Inflammatory macrophage treated with lipopolysaccharide for 1 hour (primary cell): ENCODE measurements at places on chromosomes 16 and 17.

- DNase-seq = no peak
Observed at GRCh38 chr17:2794111-2794803, 2.0 kb upstream of the RAP1GAP2 start.

GRCh38 chr17:17853811-17854447 is 17.1 kb upstream of the SREBF1 start:
- DNase-seq = no peak

DNA sequence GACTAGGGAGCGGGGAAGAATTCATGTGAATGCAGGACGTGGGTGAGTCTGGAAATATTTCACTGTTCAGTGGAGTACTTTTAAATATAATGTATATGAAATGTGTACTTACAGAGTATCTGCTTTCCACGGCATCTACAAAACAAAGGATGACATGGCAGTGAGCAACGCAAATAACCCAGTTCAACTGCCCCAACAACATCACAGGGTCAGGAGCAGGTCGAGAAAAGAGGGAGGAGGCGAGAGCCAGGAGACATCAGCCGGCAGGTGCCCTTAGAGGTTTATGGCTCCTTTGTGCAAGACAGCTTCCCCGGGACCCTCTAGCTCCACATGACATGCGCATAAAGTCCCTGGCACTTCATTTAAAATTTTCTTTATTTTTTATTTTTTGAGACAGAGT is 61.1 kb downstream of the PECAM1 start:
- no peak for DNase-seq

DNA sequence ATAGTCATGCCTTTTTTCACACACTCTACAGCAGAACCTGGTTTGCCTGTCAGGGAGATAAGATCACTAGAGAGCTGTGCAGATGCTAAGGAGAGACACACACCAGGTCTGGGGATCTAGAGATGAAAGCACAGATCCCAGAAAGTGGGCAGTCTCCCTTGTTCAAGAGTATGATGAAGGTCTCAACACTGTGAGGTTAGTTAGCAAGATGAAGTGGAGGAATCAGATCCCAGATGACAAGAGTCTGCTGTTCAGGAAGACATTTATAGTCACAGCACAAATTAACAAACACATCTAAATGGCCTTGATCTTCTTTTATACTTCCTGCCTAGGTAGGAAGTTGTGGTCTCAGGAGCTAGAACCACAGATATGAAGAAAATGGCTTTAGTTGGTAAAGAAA is 23.4 kb upstream of the SKAP1 start:
- DNase-seq = no peak

- DNase-seq = no peak
Observed at GRCh38 chr16:30120340-30121105, 2.5 kb downstream of the MAPK3 start.

GRCh38 chr17:31394544-31394943 is 3.1 kb downstream of the RAB11FIP4 start:
- peak; percentile 16 for DNase-seq

DNA sequence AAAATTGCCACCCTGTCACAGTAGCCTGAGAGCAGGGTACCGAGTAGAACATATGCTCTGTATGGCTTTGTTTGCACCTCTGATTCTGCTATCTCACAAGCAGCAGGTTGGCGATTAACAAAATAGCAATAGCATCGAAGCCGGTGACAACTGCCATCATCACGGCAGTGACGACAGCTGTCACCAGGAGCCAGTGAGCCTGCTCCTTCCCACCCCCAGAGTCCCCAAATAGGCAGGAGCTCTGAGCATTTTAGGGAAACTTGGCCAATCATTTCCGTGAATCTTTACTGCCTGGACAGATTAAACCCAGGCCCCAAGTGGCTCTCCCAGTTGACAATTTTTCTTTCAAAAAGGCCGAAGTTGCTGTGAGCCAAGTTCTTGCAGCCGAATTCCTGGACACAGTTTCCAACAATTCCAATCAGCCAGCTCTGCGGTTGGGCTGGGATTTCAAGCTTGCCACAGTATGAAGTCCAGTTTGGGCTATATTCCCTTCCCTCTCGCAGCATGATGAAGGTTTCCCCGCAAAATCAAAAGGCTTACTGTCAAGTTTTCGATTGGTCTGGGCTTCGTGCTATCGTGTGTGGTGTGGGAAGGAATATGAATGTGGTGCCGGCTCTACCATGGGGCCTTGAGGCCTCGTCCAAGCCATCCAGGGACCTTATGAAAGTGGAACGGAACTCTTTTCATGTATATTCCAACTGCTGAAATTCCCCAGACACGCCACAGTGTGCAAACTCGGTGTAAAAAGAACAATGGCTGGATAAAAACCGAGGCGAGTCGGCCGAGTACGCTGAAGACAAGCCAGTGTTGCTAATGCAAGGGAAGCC is 186.6 kb downstream of the C16orf78 start:
- no peak for DNase-seq

DNA sequence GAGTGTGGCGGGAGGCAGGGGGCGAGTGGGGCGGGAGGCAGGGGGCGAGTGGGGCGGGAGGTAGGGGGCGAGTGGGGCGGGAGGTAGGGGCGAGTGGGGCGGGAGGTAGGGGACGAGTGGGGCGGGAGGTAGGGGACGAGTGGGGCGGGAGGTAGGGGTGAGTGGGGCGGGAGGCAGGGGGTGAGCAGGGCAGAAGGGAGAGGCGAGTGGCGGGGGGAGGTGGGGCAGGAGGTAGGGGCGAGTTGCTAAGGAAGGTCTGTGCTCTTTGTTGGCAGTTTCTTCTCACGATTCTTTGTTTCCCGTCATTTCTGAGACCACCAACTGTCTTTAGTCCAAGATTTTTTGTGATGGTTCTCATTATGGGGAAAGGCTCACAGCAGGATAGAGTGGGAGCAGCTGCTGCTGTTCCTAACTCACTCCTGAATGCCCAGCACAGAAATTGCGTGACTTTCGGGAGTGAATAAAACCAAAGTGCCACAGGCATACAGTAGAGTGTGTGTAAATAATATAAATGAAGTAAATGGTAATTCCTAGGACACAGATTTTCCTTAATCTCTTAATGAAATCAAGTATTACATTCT is 44.7 kb downstream of the COG7 start:
- no peak for DNase-seq

GRCh38 chr16:70430667-70431536 is 8.0 kb downstream of the ST3GAL2 start:
- DNase-seq = peak; percentile 98

DNA sequence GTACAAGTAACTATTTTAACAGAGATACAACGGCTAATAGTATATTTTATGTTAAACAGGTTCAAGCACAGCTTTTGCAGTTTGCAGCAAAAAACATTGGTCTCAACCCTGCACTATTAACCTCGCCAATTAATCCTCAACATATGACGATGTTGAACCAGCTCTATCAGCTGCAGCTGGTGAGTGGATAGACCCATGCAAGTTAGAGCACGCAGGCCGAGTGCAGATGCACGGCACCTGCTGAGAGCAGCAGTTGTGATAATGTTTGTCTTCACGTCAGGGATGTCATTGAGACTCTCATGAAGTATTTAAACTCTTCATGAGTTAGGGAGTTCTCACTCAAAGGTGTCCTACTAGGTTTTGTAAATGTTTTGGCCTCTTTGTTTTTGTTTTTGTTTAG is 45.6 kb downstream of the TMC6 start:
- no peak for DNase-seq

DNA sequence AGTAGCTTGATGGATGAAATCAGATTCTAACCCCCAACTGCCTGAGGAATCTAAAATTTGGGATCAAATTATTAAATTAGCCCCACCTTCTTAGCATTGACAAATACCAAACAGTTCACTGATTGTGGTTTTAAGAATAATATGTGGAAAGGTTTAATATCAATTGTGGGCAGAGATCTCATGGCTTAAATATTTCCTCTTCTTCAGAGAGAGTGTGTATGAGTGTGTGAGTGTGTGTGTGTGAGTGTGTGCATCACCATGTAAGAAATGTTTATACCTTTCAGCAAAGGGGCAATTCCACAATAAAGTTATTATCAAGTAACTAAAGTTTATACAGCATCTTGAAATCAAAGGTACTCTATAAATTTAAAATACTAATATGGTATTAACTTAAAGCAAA is 3.2 kb downstream of the SMURF2 start:
- DNase-seq = no peak

DNA sequence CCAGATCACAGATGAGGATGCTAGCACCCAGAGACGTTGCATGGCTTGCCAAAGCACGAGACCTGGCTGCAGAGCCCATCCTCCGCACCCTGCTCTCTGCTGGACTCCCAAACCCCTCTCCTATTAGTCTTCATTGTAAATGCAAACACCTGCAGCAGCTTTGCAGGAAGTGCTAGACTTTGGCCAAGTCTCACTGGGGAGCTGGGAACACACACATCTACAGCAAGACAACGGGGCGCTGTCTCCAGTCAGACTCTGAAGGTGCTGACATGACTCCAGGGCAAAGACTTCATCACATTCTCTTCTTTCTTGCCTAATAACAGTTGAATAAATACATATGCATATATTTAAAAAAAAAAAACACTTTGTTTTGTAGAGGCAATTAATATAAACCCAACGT is 43.8 kb downstream of the CYTH1 start:
- DNase-seq = no peak

DNA sequence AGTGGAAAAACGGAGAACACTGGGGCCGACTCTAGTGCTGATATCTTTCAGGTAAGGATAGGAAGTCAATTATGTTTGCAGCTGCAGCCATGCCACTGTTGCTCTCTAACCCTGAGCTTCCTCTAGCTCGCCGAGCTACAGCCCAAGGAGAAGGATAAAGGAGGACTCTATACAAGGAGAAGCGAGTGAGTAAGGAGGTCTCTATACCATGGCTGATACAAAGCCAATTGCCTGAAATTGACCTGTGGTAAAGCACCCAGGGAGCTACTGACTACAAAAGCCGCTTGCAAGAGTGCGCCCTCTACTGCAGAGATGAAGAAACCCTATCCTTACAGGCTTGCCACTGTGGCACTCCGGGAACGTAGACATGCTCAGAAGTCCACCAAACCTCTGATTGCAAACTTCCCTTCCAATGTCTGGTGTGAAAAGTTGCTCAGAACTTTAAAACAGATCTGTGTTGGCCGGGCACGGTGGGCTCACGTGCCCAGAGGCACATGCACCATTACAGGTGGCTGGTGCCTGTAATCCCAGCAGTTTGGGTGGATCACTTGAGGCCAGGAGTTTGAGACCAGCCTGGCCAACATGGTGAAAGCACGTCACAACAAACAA is 10.8 kb upstream of the SLC46A1 start:
- DNase-seq = peak; percentile 74

DNA sequence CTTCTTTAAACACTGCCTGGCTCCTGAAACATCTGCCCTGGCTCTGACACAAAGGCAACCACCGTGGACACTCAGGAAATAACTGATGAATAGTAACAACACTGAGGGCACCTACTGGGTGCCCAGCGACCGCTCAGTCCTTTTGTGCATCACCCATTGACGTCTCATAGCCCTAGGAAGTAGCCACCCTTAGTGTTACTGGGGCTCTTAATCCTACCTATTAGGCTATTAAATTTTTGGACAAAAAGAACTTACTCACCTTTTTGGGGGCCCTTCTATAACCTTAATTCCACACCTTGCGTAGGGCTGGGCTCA is 11.7 kb downstream of the PPL start:
- DNase-seq = no peak

DNA sequence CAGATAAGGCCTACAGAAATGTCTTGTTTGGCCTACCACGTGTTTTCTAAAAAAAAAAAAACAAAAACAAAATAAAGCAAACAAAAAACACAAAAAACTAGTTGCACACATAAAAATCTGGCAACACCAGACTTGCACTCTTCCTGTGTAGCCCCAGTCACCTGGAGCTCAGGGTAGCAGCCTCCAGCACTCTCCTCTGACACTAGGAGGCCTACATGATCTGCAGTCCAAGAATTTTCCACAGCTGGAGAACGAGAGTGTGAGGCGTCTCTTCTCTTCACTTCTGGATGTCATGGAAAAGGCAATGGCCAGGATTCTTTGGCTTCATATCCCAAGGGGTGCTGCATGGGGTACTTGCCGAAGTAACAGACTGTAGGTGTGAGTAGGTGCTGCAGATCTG is 310.2 kb upstream of the SALL1 start:
- DNase-seq = no peak

DNA sequence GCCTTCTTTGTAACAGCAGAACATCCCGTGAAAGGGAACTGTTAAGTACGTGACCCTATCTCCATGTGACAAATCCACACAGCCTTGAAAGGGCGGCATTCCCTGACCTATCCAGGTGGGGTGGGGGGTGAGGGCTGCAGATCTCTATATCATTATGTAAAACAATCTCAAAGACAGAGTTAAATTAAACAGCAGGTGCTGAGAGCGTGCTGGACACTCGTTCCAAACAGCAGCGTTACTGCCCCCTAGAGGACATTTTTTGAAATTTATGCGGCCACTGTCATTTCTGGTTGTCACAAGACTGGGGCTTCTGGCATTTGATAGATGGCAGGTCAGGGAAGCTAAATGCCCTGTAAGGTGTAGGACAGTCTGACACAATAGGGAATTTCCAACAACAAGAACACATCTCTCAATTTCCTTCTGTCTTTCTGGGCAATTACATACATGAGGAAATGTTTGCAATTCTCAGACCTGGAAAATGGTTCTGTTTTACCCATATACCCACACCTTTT is 6.7 kb upstream of the SLC25A39 start:
- DNase-seq = peak; percentile 99

- peak; percentile 35 for DNase-seq
Observed at GRCh38 chr16:57795431-57795878, 6.8 kb downstream of the KIFC3 start.

DNA sequence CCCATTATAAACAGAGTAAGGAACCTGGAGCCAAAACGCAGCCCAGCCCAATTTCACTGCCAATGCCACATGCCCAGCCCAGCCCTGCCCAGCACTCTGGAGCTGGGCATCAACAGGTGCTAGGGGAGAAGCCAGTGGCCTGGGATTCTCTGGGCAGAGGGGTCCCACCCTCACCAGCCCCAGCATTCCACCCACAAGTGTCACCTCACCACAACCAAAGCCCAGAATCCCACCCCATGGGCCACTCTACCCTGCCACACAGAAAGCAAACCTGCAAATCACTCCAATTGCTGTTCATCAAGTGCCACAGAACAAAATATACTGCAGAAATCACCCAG is 102.5 kb upstream of the CDH5 start:
- no peak for DNase-seq

DNA sequence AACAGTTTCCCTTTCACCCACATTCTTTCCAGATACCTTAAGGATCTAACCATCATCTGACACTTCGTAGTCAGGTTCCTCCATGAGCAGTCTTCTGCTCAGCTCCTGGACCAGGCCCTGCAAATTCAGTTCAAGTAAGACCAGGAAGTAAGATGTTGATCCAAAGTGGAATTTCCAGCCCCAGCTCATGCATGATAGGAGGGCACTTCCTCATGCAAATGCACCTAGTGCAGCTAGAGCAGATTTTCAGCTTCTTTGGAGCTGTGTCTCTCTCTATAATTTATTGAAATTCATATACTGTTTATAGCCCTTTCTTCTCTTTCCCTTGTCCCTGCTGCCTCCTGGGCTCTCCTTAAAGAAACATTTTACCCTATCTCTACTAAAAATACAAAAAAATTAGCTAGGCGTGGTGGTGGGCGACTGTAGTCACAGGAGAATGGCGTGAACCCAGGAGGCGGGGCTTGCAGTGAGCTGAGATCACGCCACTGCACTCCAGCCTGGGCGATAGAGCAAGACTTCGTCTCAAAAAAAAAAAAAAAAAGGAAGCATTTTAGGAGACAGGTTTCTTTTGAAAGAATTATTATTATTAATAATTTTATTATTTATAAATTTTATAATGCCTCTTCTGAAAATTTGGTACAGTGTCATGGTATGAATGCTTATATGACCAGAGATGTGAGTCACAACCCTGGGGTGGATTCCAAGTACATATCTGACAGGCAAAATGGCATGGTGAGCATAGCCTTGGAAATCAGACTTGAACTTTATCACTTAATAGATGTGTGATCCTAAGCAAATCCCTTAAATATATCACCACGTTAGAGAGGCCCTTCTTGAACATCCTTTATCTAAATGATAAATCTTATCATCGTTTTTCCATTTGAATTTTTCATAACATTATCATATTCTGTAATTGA is 94.3 kb downstream of the SSH2 start:
- DNase-seq = peak; percentile 94
